T-cell (primary cell): ENCODE measurements at places on chromosomes 12 and 14. TPM values are rescaled to one million over a fixed set of nuclear protein-coding genes. Genes with fewer than 3 reads are reported as not detected.

The GAS2L3 gene
- total RNA-seq: not detected

DNA sequence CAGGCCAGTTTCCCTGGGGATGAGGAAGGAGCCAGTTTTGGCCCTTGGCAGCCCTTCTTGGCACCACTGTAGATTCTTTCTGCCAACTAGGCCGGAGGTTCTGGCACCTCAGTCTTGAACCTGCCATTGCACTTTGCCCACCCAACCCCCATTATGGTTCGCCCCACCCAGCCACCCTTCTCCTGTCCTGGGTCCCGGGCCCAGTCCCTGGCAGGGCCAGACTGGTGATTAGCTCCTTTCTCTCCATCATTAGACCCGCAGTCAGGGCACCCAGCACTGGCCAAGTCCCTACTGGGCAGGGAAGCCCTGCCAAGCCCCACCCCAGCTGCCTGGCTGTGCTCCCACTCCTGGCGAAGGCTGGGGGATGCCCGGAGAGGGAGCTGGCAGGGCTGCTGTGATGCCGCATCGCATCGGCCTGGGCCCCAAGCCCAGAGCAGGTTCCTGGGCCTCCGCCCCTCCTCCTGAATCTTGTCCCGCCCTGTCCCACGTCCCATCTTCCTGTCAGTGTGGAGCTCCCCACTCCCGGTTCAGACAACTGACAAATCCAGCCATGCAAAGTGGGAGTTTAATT is 9.8 kb downstream of the FAM222A start:
- DNase-seq: no peak

DNA sequence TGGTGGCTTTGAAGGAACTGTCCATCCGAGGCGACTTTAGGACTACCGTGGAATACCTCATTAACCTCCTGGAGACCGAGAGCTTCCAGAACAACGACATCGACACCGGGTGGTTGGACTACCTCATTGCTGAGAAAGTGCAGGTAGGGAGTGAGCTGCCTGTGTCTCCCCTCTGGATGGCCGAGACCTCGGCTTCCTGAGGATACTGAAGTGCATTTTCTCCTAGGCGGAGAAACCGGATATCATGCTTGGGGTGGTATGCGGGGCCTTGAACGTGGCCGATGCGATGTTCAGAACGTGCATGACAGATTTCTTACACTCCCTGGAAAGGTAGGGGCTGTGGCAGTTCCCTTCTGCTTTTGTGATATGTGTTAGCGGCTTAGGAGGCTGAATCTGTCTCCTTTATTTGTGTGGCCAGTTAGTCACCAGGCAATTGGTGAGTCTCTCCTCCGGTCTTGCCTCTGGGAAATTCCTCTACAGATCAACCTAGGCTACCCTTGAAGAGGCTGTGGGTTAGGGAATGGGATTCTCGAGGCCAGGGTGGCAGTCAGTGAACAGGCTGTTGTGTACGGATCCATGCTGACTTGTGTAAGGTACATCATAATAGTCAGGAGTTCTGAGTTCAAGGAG is 75.3 kb downstream of the ACACB start:
- DNase-seq: no peak

DNA sequence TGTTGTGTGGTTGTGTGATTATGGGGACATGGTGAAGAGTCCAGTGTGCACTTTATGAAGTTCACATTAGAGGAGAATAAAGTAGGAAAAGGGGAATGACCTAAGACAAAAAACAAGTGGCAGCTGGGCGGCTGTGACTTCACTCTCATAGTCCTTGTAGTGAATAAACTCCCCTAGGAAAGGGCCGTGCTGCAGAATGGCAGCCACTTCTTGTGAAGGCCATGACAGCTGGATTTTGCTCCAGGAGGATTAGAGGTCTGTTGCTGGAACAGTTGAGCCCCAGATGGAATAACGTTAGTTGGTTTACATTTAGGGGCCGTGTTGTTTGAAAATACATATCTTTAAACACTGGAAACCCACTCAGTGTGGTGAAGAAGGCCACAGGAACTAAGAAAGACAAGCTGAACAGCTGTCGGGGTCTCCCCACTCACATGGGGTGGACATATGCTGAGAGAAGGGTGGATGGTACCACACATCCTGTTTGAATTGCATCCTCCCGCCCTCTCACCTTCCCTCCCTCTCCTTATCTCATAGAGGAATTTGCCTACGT is 276.9 kb downstream of the CACNA1C start:
- DNase-seq: no peak

DNA sequence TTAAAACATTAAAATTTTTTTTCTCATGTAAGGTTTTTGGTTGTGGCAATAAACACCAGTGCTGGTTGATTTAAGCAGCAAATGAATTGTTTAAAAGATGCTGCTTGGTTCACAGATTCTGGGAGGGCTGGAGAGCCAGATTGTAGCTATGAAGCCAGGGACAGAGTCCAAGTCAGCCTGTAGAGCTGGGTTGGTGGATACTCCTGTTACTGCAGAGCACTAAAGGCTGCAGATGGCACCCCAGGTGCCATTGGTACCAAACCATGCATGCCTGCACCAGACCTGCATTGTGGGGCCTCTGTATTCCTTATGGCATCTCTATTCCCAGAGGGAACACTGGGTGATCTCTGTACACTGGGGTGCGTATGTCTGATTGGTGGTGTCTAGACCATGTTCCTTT is 113.3 kb downstream of the SNAPC1 start:
- no peak for DNase-seq
